IMR-90 (cell line): ENCODE measurements at places on chromosomes 12 and 14. TPM values are rescaled to one million over a fixed set of nuclear protein-coding genes. Genes with fewer than 3 reads are reported as not detected.

DNA sequence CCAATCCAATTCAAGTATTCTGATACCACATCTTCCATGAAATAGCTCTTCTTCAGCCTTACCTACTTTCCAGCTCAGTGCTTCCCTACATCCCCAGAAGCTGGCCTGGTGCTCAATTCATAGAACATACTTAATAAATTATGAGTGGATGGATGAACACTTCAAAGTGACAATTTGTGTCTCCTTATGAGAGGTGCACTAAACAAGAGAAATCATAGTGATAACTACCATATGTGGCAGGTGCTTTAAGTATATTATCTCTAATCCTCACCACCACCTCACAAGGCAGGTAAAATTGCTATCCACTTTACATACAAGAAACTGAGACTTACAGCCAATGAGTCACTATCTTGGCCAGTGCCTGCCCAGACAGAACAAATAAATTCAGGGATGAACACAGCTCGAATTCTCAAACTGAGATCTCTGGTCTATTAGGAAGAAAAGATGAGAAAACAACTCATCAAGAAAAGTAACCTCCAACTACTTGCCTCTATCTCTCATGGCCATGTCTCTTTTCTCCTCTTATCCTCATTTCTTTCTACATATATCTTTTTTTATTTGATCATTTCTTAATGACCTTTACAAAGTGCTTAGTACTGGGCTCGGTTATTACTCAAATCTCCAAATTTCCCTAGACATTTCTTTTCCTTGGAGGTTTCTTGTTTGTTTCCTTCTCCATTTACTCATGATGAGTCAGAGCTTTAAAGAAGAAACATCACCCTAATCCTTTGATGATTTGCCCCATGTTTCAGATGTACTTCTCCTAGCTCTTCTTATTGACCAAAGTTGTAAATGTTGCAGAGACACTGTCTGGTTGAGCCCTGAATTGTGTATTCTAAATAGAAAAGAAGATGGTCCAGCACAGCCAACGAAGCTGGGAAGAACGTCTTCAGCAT lies 161.5 kb downstream of the RPS29 start:
- no peak overlapping the region for H3K27ac ChIP-seq
- no peak overlapping the region for H3K4me3 ChIP-seq
- no peaks in the 10 kb centered on the region for H3K36me3 ChIP-seq
- no peaks in the 10 kb centered on the region for H3K27me3 ChIP-seq
- H3K4me1 ChIP-seq: no peaks in the 10 kb centered on the region
- no peak for DNase-seq

GRCh38 chr12:2834581-2835491 lies at the start of gene NRIP2:
Gene NRIP2 (minus strand): TSS chr12:2835035. CDS start chr12:2834983, 52 bp downstream.
- DNase-seq: peak; percentile 73
- H3K4me3 ChIP-seq: no peak within 1 kb of the TSS
- H3K4me1 ChIP-seq: peaks cover 7% of the 10 kb centered on the region
- H3K27me3 ChIP-seq: no peaks in the 10 kb centered on the region

CLEC9A gene
- not detected in 2 replicates for polyA plus RNA-seq

DNA sequence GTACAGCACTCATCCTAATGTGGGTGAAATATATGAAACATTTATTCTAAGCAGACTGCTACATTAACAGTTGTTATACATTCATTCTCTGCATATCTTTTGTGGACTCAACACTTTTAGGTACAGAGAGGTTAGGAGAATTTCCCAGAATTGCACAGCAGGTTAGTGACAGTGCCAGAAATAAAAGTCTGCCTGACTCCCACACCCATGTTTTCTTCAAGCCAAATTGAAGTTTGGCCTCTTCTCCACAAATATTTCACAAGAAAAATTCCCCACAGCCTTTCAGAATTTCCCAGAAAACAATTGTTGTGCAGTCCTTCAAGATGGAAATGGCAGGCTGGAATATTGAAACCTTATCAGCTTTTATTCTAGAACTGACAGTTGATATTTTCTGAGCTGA lies 464.8 kb downstream of the RAD51B start:
- H3K4me3 ChIP-seq: no peak overlapping the region
- H3K27ac ChIP-seq: no peak overlapping the region
- no peaks in the 10 kb centered on the region for H3K4me1 ChIP-seq
- no peaks in the 10 kb centered on the region for H3K36me3 ChIP-seq
- no peak for DNase-seq
- H3K27me3 ChIP-seq: no peaks in the 10 kb centered on the region

DNA sequence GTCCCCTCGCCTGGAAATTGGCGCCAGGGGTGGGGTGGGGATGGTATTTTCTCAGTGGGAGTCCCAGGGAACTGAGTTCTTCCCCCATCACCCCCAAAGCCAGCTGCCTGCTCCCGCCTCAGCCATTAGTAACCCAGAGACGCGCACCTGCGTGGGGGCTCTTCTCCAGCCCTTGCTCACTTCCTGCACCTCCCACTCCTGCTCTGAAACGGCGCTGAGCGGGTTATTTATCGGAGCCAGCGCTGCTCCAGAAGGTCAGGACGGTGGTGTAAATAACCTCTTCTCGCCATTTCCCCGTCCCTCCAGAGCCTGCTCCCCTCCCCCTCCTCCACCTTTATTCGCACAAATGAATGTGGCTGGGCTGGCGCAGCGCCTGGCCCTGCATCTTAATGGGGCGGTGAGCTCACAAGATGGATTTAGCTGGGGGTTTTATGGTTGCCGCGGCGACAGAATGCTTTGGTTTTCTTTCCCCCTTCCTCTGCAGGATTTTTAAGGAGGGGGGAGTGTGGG lies 12.2 kb downstream of the GPR84 start:
- H3K27ac ChIP-seq: no peak overlapping the region; the same call in 1 of the 2 replicates
- DNase-seq: peak; percentile 79
- peaks cover 21% of the 10 kb centered on the region for H3K4me1 ChIP-seq
- no peak overlapping the region for H3K4me3 ChIP-seq

DNA sequence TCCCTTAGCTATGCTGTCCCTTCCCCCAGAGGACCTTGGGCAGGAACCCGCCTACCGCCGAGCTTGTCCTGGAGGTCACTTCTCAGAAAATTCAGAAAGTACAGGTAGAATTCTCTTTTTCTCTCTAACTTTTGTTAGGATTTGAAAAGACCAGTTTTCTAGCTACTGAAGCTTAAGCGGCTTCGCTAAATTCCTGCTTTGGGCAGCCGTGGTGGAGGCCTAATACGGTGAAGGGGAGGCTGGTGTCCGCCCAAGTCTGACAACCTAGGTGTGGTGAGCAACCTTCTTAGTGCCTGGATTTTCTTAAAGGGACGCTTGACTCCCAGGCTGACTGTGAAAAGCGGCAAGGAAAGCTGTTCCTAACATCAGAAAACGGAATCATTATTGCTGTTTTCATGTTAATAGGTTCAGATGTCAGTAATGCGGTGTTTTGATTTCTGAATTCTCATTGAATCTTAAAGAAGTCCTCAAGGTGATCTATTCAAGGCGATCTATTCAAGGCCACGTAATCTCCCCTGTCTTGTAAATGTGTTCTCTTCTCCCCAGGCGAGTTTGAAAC lies 835 bp downstream of the FGD4 start:
- H3K4me3 ChIP-seq: peak overlapping the region; percentile 47
- H3K4me1 ChIP-seq: no peaks in the 10 kb centered on the region
- DNase-seq: no peak
- no peak overlapping the region for H3K27ac ChIP-seq
- H3K36me3 ChIP-seq: no peaks in the 10 kb centered on the region

TMEM63C gene
- polyA plus RNA-seq: not detected in 2 replicates

KIF5A gene
- polyA plus RNA-seq: 0.09 and 0.15 TPM in 2 replicates

- peaks cover 21% of the 10 kb centered on the region for H3K27me3 ChIP-seq
- DNase-seq: no peak
- no peak overlapping the region for H3K27ac ChIP-seq
- no peak overlapping the region for H3K4me3 ChIP-seq
Measured at GRCh38 chr14:101131451-101131916, 228.0 kb upstream of the RTL1 start.

- no peak overlapping the region for H3K4me3 ChIP-seq
- H3K27ac ChIP-seq: no peak overlapping the region
Measured at GRCh38 chr14:97077687-97078086, 280.5 kb downstream of the VRK1 start.

NFKBIA gene
- 71.1 and 76.5 TPM in 2 replicates for polyA plus RNA-seq

DNA sequence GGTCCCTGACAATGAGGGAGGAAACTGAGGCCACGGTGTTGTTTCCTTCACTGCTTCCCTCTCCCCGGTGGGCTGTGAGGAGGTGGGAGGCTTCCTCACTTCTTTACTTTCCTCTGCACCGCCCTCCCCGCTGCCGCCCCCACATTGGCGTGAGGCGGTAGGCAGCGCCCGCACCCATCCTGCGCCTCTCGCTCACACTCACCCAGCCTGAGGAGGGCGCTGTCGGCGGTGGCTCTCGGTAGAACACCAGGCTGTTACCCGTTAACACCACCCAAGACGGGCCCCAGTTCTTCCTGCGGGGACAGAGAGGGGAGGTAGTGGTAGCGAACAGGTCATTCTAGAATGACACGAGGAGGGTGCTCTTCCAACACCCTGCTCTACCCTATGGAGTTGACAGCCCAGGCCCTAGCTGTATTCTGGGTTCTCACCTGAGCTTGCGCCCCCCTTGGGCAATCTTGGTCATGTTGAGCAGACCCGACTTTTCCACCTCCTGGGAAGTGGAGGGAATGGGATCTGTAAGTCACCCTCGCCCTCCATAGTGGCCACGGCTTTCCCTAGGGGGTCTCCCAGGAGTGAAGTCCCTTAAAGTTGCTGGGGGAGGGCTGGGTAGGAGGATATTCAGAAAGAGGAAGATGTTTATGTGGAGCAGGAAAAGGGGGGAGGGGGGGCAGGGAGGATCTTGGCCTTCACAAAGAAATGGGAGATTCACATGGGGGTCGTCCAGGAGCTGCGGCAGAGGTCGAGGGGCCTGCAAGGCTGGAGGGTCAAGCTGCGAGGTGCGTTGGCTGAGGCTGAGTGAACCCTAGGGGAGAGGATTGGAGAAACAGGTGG lies 3.3 kb downstream of the ARHGAP9 start:
- no peak for DNase-seq
- no peaks in the 10 kb centered on the region for H3K36me3 ChIP-seq
- no peak overlapping the region for H3K4me3 ChIP-seq
- no peak overlapping the region for H3K27ac ChIP-seq
- H3K27me3 ChIP-seq: peaks cover 59% of the 10 kb centered on the region
- 0 out of 2 replicates have a peak, but pooled peaks cover 3% of the 10 kb centered on the region for H3K4me1 ChIP-seq

SPTB gene
- polyA plus RNA-seq: 0.03 and 0.07 TPM in 2 replicates
